ENCODE measurements at places on chromosomes 7 and 10.

- no peak for DNase-seq
These were observed 1104.0 kb downstream of the XPNPEP1 start for GRCh38 chr10:108819302-108819701.

GRCh38 chr10:133139551-133140065, 20.4 kb upstream of the KNDC1 start:
- no peak for DNase-seq

DNA sequence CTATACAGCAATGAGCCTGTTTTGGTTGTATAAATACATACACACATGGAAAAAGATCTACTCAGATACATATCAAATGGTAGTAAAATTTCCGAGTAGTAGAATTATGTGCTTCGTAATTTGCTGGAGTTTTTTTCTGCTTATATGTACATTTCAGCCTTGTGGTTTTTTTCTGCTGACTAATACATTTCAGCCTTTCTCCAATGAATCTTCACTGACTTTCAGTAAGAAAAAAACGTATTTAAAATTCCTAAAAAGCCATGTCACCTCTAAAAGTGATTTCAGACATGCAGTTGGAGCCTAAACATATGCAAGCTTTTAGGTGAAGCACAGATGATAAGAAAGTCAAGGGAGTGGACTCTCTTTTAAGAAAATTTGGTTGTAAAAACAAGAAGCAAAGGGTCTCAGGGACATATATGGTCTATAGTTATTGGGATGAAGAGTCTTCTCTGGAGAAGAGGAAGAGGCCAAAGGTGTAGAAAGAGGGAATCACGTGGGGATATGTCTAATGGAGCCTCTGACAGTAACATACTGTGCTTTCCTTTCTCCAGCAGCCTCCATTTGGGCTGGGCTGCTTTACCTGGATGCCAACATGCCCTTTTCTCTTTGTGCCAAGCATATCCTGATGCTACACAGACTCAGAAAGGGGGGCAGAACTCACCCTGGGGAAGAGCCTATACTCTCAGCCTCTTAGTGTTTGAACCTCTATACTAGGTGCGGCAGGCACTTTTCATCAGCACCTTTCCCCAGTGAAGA, 2.4 kb downstream of the AMPH start:
- DNase-seq = no peak

- DNase-seq = peak; percentile 40
These were observed 111.1 kb downstream of the ADAM12 start for GRCh38 chr10:126277181-126277580.

GRCh38 chr10:22339761-22340328, 5.5 kb upstream of the SPAG6 start:
- DNase-seq = no peak

DNA sequence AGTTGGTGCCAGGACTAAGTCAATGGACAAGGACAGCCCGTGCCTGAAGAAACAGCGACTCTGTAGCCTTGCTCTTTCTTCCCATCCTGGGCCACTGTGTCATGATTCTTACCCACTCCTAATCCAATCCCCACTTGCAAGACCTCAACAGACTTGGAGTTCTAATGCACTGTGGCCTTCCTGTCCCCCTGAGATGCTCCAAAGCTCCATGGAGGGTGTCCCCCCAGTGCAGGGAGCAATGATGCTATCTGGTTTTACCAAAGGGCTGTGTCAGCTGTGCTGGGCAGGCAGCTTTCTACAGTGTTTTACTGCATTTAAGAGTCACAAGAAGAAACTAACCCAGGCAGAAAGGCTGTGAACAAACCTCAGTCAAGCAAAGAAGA, 108.1 kb downstream of the PRKAG2 start:
- DNase-seq = no peak

- no peak for DNase-seq
These were observed 62.1 kb upstream of the ZNF746 start for GRCh38 chr7:149559711-149560110.

- no peak for DNase-seq
These were observed 1.5 kb downstream of the KCP start for GRCh38 chr7:128908750-128909624.

DNA sequence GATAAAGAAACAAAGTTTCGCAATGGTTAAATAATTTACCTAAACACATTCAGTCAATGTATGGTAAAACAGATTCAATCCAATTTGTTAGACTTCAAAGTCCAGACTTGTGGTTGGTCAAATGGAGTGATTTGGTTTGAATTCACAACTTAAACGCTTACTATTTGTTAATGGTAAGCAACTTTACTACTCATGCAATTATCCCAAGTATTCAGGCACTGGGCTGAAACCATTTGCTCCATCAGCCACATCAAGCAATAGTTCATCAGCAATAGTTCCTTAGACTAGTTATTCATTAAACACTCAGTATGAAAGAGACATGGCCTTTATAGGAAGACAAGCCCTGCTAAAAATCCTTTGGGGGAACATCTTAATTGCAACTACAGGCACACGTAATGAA, 253.0 kb downstream of the AGMO start:
- no peak for DNase-seq

- DNase-seq = no peak
These were observed 9.1 kb upstream of the ASIC3 start for GRCh38 chr7:151038951-151039849.

DNA sequence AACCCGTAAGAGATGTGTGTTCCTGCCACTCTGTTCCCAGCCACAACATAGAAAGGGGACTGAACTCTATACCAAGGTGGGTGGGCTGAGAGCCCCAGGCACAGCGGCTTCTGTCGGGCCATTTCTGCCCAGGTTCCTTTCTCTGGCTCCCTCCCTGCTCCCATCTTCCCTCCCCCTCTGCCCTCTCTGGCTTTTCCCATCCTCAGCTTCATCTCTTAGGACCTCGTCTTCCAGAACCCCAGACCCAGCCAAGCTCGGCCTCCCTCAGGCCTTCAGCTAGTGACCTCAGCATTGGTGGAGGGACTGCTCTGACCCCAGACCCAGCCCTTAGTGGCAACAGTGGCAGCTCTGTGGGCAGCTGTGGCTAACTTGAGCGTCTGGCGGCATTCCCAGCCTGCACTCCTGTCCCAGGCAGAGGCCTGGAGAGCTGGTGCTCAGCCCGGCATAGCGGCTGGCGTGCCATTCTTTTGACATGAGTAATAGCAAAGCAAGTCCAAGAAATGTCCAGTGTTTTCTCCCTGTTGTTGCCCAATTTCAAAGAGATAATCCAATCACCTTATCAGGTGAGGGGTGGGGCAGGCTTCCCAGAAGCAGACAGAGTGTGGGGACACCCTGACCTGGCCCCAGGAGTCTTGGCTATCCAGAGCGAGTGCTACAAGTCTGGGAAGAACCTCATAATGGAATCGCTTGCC, 15.9 kb downstream of the PTPRE start:
- no peak for DNase-seq

GRCh38 chr10:17790651-17791050, 18.5 kb upstream of the MRC1 start:
- DNase-seq = no peak

DNA sequence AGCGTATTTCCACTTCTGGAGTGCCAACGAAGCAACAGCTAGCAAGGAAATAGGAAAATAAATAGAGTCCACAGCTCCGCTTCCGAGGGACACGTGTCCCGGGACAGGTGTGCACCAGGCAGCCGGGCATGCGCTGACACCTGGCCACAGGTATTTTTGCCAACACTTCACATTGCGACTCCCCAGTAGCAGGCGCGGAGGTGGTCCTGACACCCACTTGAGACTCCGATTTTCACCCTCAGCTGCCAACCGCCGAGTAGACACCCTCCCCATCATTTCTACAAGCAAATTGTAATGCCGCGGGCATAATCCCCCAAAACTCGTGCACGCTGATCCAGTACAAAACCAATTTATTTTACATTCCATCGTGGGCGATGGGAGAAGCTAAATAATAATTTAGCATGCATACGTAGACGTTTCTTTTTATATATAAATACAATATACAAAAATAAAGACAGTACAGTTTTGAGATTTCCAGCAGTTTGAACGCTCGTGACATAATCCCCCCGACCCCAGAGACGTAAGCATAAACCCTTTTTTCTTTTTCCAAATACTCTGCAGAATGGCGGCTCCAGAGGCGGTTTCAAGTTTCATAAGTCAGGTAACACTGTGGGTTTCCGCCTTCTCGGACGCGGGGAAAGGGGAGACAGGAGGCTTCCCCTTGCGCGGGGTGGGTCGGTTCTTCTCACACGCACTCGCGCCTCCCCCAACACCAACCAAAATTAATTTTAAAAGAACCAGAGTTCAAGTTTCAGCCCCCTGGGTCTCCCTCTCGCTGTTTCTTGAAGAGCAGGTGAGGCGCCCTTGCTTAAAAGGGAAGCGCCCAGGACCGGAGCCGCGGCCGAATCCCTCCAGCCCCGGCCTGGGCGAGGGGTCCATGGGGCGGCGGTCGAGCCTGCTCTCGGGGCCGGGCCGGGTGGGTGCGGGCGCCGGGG, 5.7 kb downstream of the MNX1 start:
- no peak for DNase-seq
